ENCODE measurements at places on chromosomes 7 and 10.
A peak's percentile ranks its signal among the peaks of the same experiment; 100 is the strongest.

DNA sequence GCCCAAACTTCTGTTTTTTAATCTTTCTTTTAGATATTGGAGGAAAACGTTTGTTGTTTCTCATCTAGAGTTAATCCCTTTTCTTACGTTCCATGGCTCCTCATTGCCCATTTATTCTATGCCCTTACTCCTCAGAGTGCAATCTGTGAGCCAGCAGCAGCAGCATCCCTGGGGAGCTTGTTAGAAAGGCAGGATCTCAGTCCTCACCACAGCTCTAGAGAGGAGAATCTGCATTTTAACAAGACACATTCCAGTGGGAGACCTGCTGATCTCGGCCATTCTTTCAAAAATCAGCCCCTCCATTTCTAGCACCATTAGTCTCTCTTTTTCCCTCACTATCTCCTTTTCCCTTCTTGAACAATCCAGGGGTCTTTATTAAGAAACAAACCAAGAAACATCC lies 84.4 kb upstream of the NOBOX start:
- DNase-seq: peak; percentile 44

DNA sequence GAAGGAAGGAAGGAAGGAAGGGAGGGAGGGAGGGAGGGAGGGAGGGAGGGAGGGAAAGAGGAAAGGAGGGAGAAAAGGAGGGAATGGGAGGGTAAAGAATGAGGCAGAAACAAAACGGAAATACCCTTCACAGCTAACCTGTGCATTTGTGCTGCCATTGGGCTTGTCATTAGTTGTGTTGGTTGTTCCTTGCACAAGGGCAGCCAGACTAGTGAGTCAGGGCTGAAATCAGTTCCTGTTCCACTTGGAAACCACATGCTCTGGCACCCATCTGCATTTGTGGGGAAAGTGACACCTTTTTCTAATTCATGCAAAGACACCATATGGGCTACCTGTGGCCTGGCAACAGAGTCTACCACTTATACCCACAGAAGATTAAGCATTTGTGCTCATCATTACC lies 1004.0 kb upstream of the C7orf33 start:
- DNase-seq: peak; percentile 81

GRCh38 chr10:3786295-3787015 lies 1.4 kb upstream of the KLF6 start:
- DNase-seq: no peak

GRCh38 chr10:95906677-95907455 lies 909 bp upstream of the CC2D2B start:
- peak; percentile 47 for DNase-seq

- DNase-seq: no peak
Observed at GRCh38 chr10:96225119-96225518, 46.2 kb downstream of the BLNK start.

DNA sequence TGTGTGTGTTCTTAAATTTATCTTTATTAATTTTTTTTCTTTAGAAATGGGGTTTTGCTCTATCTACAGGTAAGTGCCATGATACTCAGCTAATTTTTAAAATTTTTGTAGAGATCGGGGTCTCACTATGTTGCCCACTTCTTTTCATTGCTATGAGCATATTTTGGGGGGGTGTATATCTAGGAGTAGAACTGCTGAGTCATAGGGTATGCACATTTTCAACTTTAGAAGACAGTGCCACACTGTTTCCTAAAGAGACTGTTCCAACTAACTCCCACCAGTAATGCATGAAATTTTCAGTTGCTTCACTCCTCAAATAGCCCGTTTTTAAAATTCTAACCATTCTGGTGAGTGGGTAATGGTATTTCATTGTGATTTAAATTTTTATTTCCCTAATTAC lies 108.3 kb downstream of the CUL2 start:
- DNase-seq: no peak

DNA sequence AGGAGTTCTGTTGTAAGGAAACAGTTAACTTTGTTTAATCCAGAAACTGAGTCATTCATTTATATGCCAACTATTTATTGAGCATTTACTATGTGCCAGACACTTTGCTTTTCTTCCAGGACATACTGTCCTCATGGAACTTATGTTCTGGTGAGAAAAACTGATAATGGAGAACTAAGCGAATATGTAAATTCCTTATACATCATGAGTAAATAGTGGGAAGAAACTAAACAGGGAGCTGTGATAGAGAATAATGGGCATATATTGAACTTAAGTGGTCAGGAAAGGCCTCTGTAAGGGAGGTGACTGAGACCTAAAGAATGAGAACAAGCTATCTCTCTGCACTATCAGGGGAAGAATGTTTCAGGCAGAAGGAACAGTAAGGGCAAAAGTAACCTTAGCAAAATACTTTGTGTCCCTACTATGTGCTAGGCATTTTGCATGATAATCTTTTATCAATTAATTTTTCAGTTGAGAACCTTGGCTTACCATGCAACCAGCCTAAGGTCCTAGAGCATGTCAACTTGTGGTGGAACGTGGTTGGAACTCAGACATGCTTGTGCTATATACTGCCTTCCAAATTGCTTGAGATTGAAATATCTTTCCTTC lies 45.4 kb downstream of the ST7 start:
- no peak for DNase-seq

GRCh38 chr10:118737603-118738302 lies 17.0 kb downstream of the CACUL1 start:
- DNase-seq: no peak

Data from NCI-H2171 treated with DMSO at 0.1 percent for 48 hours (cell line).